ENCODE measurements at places on chromosomes 16 and 17. TPM values are rescaled to one million over a fixed set of nuclear protein-coding genes. Genes with fewer than 3 reads are reported as not detected.

DNA sequence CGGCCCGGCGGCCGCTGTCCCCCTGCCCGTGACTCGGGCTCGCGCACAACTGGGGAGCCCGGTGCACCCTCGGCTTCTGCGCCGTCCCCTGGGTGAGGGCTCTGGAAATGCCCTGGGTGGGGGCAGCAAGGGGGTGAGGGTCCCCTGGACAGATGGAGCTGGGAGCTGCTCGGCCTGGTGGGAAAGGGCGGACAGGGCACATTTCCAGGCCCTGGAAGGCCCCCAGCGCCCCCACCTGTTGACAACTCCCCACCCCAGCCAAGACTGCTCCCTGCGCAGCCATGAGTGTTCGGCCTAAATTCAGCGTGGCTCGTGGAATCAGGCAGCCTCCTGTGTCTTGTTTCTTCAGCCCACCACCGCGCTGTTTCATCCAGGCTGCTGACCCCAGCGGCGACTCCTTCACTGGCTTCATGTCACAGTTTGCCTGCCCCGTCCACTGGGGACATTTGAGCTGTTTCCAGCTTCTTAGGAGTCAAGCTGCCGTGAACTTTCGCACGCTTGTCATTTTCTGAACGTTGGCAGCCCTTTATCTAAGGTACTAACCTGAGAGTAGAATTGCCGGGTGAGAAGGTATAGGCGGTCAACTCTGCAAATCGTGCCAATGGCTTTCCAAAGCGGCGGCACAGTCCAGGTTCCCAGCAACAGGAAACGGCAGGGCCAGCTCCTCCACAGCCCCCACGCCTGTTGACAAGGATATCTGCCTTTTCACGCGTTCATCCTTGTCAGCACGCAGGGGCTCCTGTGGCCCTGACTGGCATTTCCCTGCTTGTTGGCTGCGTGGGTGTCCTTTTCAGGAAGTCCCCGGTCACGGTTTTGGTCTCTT is 895 bp downstream of the UTS2R start:
- peak; percentile 53 for DNase-seq

DNA sequence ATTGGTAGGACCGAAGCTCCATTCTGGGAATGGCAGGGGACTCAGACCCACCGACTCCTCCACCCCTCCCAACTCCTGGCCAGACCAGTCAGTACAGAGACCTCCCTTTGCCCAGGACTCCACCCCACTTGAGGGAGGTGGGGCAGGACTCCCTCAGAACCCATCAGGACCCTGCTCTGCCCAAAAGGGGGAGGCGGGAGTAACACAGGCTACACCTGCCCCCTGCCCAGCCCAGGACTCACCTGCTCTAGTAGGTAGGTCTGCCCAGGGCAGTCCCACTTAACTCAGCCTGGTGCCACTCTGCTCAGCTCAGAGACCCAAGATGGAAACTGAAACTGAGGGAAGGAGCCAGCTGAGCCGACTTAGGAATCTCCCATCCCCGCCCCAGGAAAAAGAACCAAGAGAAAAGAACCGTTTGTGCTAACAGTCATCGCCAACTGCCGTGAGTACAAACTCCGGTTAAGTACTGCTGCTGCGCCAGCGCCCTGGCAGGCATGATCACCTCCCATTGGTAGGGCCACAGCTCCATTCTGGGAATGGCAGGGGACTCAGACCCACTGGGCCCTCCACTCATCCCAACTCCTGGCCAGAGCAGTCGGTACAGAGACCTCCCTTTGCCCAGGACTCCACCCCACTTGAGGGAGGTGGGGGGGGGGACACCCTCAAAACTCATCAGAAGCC is 503 bp downstream of the DHX58 start:
- DNase-seq = peak; percentile 58

DNA sequence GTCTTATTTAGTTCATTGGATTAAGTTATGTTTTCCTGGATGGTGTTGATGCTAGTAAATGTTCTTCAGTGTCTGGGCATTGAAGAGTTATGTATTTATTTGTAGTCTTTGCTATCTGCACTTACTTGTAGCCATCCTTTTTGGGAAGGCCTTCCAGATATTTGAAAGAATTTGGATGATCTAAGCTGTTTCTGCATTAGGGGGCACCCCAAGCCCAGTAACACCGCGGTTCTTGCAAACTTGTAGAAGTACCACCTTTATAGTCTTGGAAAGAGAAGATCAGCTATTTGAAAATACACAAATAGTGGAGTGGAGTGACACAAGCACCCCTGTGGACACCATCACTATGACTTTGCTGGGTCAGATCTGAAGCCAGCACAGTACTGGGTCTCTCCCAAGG is 175.9 kb upstream of the KIF2B start:
- DNase-seq = no peak

DNA sequence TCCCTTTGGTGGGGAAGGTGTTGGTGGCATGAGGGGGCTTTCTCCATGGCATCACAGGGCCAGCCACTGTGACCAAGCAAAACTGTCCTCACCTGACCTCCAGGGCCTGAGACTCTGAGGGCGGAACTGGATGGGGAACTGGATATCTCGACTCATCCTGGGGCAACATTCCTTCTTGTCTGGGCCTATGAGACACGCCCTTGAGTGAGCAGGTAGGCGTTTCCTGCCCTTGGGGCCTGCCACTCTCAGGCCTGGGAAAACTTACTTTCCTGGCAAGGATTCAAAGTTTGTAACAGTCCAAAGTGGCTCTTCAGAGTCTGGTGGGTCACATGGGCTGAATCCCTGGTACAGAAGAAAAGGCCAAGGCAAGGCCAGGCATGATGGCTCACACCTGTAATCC is 9.6 kb downstream of the MT1X start:
- DNase-seq = peak; percentile 73

The PRKCA gene
- 29.0 TPM for total RNA-seq

GRCh38 chr17:1485423-1486376 is 6.8 kb downstream of the MYO1C start:
- DNase-seq = peak; percentile 83

DNA sequence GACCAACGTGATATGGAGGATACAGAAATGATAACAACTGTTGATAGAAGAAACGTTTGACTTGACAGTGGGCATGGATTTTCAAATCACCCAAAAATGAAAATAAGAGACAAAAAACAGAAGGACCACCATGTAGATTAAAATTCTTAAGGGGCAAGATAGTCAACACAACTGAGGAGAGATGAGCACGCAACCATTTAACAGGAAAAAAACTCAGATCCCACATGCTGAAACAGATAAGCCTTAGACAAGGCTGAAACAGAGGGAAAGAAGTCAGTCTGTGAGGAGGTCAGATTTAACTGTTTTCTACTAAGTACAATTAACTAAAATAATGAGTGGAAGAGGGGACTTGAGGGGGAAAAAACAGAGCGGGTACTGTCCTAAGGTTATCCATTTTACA is 21.2 kb downstream of the RNF43 start:
- DNase-seq = no peak

GRCh38 chr17:66474806-66475497 is 172.5 kb downstream of the PRKCA start:
- no peak for DNase-seq

The FOXN1 gene
- total RNA-seq = 0.15 TPM

DNA sequence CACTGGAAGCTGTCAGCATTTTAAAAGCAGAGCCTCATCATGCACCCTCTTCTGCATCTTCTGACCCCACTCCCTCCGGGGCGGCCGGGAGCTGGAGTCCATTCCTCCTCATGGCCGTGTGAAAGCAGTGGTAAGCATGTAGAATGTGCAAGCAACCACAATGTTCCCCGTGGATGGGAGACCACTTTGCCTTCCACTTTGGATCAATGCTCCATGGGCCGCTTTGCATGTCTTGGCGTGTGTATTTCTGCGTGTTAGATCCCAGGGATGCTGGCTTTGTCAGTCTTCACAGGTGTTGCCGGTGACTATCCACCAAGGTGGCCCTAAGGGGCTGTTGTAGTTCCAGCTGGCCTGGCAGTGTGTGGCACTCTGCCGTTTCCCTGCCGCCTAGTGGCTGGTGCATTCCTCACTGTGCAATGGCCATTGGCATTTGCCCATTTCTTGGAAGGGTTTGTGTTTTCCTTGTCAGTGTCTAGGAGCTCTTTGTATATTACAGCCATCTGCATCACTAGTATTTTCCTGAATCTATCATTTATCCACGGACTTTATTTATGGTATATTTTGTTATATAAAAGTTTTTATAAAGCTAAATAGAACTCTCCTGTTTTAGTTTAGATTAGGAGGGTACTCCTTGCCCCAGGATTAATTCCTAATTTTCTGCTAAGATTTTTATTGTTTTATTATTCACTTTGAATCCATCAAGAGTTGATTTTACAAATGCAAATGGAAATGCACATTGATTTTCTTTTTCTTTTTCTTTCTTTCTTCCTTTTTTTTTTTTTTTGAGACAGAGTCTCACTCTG is 5.8 kb upstream of the ALDH3A1 start:
- DNase-seq = peak; percentile 65

GRCh38 chr17:68909066-68909465 is 46.1 kb downstream of the ABCA8 start:
- DNase-seq = no peak

DNA sequence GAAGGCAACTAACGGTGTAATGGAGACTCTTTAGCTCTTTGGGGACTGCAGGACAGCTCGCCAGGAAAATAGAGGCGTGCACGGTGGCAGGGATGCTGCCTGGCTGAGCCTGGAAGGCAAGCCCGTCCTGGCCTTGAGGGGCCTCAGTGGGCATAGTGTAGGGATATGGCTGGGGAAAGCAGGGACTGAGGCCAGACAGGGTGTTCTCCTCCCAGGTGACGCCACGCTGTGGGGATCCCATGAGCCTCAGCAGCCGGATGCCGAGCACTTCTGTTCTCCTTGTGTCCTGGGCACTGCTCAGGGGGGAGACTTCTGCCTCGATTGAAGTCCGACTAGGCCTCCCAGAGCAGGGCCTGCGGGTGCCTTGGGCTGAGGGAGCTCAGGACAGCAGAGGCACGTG is 89.2 kb downstream of the NPIPB11 start:
- no peak for DNase-seq

The MAFG gene
- total RNA-seq = 30.7 TPM

The RNU2-1 gene
- total RNA-seq = 8,279 TPM

DNA sequence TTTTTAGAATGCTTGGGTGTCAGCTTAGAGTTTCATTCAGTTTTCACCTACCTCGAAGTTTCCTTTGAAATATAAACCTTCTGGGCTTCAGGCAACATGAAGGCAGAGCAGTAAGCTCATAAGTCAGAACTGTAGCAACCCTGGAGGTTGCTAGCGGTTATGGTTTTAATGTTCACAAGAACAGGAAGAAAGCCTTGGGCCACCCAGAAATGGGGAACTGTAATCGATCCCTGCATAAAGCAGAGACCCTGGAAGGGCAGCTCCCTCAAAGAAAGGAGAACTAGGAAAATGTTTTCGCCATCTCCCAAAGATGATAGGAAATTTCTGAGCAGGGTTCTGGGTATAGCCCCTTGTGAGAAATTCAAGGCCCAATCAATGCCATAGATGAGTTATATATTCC is 47.8 kb upstream of the RASL10B start:
- no peak for DNase-seq

The MXRA7 gene
- 105 TPM for total RNA-seq

DNA sequence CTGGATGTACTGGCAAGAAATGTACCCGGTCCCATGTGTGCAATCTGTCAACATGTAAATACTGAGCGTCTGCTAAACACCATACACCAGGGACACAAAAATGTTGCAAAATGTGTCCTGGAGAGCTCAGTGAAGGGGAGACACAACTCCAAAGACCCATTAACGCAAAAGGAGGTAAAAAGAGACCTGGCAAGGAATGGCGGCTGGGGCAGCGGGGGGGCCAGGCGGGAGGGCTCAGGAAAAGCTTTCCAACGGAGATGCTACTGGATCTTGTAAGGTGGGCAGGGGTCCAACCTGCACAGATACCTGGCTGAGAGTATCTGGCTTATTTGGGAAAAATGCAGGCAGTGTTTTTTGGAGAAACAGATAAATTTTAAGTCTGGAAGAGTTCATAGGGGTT is 40.7 kb downstream of the ADCY9 start:
- no peak for DNase-seq

The GCGR gene
- total RNA-seq = not detected

DNA sequence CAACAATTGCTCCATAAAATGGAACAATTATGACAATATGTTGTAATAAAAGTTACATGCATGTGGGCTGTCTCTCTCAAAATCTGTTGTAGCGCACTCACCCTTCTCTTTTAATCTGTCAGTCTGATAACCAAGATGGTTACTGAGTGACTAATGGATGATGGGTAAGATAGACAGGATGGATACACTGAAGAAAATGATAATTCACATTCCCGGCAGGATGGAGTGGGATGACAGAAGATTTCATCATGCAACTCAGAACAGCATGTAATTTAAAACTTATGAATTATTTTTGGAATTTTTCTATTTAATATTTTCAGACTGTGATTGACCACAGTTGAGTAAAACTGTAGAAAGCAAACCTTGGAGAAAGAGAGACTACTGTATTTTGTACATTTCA is 30.5 kb downstream of the CDH13 start:
- no peak for DNase-seq

DNA sequence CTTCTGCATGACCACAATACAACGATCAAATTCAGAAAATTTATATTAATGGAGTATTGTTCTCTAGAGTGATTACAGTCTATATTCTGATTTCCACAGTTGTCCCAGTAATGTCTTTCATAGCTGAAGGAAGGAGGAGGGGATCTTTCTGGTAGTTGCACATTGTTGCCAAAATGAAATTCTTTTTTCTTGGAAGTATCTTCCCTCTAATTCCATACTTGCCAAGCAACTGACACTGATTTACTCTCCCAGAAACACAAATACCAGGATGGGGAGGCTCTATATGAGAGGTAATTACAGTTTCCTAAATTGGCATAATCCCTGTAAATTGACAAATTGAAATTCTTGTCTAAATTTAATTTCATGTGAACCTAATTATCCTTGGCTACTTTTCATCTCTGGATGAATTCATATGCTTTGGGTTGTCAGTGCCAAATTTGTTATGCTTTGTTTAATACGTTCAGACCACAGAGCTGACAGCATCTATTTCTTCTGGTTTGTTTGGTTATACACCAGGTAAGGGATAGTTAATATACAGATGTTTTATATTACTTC is 30.0 kb downstream of the NOL11 start:
- no peak for DNase-seq

DNA sequence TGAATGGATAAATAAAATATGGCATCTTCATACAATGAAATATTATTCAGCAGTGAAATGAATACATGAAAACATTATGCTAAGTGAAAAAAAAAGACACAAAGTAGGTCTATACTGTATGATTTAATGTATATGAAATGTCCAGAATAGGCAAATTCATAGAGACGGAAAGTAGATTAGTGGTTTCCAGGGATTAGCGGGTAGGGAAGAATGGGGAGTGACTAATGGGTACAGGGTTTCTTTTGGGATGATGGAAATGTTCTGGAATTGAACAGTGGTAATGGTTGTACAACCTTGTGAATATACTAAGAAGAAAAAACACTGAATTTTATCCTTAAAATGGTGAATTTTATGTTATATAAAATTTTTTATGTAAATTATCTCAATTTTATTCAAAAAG is 8.5 kb upstream of the MYCBPAP start:
- no peak for DNase-seq

GRCh38 chr16:84718-85406 is 6.8 kb downstream of the MPG start:
- DNase-seq = no peak

The ZNF598 gene
- total RNA-seq = 27.2 TPM
